Hematopoietic multipotent progenitor cell (in vitro differentiated cells): ENCODE measurements at places on chromosomes 13 and 19. TPM values are rescaled to one million over a fixed set of nuclear protein-coding genes. Genes with fewer than 3 reads are reported as not detected.
A peak's percentile ranks its signal among the peaks of the same experiment; 100 is the strongest.

The ZNF222 gene
- 2.7 TPM for total RNA-seq

The SERP2 gene
- total RNA-seq: 0.54 TPM

The PTBP1 gene
- total RNA-seq: 348 TPM

The INSR gene
- total RNA-seq: 52.8 TPM

The ZNF677 gene
- 11.3 TPM for total RNA-seq

The INSL3 gene
- total RNA-seq: 0.81 TPM

The COL4A1 gene
- total RNA-seq: under 0.01 TPM

- no peak for DNase-seq
Measured at GRCh38 chr19:57665261-57665806, 3.4 kb upstream of the ZSCAN4 start.

GRCh38 chr19:51473009-51473707 is 5.2 kb upstream of the CEACAM18 start:
- DNase-seq: peak; percentile 55

- no peak for DNase-seq
Measured at GRCh38 chr13:53174545-53174944, 145.9 kb downstream of the OLFM4 start.

GRCh38 chr13:65725006-65725405 is 1505.1 kb downstream of the PCDH9 start:
- no peak for DNase-seq

DNA sequence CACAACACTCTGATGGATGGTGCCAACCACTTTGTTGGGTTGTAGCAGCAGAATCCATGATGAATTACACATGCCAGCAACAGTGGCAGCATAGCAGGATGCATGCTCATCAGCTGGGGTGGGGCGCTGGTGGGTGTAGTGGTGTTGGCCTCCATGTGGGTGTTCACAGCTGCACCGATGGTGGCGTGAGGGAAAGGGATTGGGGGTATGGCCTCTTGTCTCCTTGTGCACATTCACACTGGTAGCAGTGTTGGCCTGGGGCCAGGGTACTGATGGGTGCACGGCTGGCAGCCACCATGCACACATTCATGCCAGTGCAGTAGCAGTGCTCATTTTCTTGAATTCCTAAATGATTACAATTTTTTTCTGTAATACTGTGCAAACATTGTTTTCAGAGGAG is 2748.8 kb upstream of the PCDH20 start:
- no peak for DNase-seq

DNA sequence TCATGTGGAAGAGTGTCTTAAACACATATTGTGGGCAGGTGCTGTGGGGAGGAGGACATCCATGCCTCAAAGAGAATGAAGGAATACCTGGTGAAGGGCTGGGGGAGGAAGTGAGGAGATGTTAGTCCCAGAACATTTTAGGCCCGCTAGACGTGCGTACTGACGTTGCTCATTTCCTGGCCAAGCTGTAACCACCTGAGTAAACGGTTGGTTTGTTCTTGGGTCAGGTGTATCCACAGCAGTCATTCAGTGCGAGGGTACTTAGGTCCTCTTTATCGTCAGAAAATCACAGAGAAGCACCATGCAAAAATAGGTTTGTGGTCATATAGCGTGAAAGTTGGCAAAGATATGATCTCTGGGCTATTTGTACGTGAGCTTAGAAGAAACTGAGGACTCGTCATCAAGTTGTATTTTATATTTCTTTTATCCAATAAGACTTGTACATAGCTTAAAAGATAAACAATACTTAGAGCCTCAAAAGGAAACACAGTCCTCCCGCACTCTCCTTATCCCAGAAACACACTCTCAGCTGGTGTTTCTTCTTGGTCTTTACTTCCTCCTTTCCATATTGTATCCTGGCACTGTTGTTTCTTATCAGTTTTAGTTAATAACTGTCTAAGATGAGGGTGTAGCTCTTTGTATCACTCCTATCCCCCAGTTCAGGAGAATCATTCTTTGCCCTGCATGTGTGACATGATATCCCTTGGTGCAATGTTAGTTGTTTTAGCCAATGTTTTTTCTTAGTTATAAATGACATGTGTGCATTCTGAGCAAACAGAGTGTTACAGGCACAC is 52.0 kb downstream of the ARHGEF7 start:
- DNase-seq: no peak

DNA sequence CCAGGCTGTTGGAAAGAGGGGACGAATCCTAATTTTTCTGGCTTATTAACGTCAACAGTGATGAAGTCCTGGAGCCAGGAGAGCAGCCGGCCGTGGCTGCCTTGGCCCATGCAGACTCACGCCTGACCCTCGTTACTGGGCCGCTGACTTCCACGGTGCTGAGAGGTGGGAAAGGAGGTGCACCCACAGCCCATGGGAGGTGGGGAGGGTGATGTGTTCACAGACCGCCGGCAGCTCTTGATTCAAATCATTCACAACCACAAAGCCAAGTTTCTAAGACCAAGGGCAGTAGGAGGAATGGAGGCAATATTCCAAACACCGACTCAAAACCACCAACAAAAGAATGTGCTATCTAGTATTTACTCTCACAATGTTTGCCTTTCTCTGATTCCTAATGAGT is 24.3 kb downstream of the COL4A2 start:
- no peak for DNase-seq

DNA sequence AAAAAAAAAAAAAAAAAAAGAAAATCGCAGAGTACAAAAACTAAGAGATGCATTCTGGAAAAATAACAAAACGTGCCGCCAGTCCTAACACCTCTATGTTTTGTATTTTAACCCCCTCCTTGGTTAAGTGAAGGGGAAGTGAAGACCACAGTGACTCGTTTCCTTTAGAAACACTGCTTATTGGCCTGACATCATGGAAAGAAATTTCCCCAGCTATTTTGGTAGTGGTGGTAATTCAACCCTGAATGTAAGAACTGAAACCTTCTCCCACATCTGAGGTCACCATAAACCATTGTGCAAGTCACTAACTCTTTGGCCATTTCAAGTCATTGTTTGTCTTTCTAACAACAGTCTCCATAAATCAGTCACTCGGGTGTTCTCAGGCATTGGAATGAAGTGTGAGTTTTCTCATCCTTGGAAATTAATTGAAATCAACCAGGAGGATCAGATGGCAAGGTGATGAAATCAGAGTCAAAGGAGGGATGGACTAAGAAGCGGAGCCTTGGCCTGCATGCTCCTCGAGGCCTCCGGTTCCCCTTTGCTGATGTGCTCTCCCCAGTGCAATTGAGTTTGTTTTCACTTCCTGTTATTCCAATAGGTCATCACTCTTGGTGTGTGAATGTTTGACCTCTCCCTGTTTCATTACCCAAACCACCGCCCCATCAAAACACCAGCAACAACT is 443.9 kb downstream of the FGF9 start:
- peak; percentile 99 for DNase-seq

- DNase-seq: no peak
Measured at GRCh38 chr19:28301961-28302360, 911.0 kb downstream of the UQCRFS1 start.

- no peak for DNase-seq
Measured at GRCh38 chr13:23772717-23773116, 116.5 kb downstream of the MIPEP start.

DNA sequence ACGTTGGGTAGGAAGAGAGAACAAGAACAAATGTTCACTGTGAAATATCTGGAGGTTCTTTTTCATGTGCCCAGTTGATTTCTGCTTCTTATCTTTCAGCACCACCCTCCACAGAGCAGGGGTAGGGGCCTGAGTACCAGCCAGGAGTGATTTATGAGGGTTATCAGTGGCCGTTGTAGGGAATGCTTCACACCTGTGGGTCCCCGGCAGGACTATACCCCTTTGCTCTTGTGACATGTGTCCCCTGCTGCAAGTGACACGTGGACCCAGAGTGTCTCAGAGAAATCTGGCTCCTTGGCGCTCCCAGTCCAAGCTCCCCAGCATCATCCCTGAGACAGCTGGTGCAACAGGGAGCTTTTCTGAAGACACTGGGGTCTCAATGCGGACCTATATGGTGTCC is 29.7 kb downstream of the SIAH3 start:
- DNase-seq: no peak

DNA sequence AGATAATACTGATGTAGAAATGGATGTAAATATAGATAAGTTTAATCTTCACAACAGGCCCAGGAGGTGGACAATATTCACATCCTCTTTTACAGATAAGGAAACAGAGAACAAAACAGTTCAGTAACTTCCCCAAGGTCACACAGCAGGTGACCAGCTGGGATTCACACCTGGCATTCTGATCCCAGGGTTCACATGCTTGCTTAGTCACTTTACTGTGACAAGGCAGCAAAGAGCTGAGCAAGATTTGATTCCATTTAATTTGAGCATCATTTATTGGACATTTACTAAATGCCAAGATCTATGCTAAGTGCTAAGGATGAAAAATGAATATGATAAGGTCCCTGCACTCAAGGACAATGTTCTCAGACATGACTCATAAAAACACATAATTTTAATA is 94.1 kb upstream of the STARD13 start:
- DNase-seq: no peak

- peak; percentile 36 for DNase-seq
Measured at GRCh38 chr13:26983543-26984320, 187.9 kb downstream of the USP12 start.

GRCh38 chr19:38538793-38539528 is 78.8 kb downstream of the MAP4K1 start:
- DNase-seq: peak; percentile 35

GRCh38 chr13:66069570-66069969 is 1160.6 kb downstream of the PCDH9 start:
- DNase-seq: no peak

DNA sequence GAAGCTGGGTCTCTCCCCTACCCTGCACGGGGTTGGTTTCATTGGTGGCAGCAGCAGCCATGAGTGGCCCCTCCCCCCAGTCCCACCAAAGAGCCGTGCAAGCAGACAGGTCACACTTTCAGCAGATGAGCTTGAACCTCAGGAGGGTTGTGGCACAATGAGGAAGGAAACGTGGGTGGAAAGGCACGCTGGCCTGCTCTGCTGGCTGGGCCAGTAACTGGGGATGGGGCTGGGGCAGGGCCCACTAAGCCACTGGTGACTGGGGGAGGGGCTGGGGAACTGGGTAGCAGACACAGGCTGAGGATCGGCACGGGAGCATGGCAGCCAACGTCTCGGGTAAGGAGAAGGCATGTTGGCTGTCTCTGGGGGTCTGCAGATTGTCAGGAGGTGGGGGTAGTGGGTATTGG is at the start of gene P2RY11:
P2RY11 (plus strand) TSS at position 289 of the 407 bp plus-strand sequence; CDS start at position 318, 29 bp downstream.
- peak; percentile 69 for DNase-seq

DNA sequence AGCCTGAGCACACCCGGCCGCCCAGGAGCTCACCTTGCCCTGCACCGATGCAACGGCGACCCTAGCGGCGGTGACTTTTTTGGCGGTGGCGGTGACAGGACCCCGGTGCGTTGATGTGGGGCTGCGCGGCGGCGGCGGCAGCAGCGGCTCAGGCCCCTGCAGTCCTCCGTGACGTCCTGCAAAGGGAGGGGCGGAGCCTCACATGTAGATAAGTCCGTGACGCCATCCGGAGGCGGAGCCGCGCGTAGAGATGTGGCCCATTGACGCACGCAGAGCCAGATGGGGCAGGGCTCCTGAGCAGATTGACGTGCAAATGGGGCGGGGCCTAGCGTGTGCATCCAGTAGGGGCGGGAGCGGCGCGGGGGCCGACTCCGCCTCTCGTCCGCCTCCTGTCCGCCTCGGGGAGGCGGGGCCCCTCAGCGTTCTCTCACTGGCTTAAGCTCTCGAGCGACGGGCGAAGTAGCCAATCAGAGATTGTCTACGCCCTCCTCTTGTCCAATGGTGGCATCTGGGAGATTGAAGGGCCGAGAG is at the start of gene RAB3A:
RAB3A (minus strand) TSS at position 180 of the 531 bp plus-strand sequence. CDS start 1,302 bp downstream, outside the sequence.
- peak; percentile 100 for DNase-seq

DNA sequence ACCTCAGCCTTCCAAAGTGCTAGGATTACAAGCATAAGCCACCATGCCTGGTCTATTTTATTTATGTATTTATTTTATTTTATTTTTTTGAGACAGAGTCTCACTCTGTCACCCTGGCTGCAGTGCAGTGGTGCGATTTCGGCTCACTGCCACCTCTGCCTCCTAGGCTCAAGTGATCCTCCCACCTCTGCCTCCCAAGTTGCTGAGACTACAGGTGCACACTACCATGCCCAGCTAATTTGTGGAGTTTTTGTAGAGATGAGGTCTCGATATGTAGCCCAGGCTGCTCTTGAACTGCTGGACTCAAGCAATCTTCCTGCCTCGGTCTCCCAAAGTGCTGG is 10.3 kb upstream of the ADGRE5 start:
- DNase-seq: no peak
